AG04449 (cell line): ENCODE measurements at places on chromosomes 7 and 10.

GRCh38 chr7:128838981-128839731 lies 8.9 kb downstream of the FLNC start:
- no peak for DNase-seq

DNA sequence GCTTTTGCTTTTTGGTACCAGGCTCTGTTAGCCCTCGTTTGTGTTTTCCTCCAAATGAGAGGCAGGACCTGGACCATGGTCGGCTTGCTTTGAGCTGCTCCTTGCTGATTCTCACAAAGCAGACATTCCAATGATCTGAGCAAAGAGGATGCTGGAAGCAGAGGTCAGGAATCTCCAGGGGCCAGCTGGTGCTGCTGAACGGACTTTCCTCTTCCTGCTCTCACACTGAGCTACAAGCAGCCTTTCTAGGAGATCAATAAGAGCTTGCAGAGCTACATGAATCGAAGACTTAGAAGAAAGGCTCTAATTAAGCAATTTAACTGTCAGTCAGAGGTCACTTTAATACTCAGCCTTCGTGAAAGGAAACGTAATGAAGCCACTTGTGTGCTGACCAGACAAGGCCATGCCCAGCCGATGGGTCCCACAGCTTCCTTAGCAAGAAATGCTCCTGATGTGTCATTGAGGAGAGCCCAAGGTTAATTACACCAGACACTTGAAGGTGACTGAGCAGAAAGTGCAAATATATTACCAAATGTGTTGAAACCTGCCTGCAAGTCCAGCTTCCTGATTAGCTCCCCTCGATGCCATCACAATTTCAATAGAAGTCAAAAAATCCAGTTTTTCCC lies 151.3 kb upstream of the RSU1 start:
- DNase-seq: no peak

DNA sequence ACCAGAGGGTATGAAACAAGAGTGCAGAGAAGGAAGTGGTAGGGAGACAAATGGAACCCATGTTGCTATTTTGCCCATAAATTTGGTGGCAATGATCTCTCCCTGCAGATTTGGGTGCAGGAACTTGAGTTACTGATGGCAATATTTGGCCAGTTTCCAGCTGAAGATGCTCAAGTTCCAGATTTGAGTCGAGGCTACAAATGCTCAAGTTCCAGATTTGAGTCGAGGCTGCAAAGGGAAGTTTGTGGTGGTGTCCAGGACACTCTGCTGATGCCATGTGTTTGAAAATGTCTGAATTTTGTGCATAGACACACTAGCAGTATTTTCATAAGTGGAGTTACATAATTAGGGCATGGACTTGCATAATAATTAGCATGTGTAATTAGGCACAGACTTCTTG lies 40.8 kb downstream of the TBXAS1 start:
- no peak for DNase-seq

- no peak for DNase-seq
Measured at GRCh38 chr10:43417950-43418768, 9.2 kb upstream of the HNRNPF start.

DNA sequence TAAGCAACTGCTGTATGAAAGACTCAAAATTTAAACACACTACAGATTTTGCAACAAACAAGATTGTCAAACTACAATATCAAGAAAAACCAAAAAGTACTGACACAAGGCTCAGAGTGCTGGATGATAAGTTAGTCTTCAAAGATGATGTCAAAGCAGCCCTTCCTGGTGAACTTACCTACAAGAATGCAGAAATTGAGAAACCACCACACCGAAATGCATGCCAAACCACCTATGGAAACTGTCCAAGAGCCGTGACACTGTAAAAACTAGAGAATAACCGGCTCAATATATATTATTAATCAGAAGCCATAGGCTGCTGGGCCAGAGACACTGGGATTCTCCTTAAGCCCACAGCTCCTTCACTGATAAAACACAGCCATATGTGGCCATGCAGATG lies 25.3 kb downstream of the DENND11 start:
- no peak for DNase-seq

DNA sequence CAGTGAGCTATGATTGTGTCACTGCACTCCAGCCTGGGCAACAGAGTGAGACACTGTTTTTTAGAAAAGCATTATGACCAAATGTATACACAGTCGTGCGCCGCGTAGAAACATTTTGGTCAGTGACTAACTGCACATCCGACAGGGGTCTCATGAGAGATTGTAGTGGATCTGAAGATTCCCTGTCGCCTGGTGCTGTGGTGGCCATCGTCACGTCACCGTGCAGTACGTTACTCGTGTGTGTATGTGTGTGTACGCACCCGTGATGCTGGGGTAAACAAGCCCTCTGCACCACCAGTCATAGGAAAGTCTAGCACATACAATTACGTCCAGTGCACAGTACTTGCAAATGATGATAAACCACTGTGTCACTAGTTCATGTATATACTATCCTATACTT lies 109.4 kb downstream of the ELFN1 start:
- DNase-seq: no peak

GRCh38 chr10:58743466-58744115 lies 230.9 kb downstream of the BICC1 start:
- peak; percentile 59 for DNase-seq

GRCh38 chr7:92747041-92747835 lies 89.1 kb downstream of the CDK6 start:
- DNase-seq: no peak

DNA sequence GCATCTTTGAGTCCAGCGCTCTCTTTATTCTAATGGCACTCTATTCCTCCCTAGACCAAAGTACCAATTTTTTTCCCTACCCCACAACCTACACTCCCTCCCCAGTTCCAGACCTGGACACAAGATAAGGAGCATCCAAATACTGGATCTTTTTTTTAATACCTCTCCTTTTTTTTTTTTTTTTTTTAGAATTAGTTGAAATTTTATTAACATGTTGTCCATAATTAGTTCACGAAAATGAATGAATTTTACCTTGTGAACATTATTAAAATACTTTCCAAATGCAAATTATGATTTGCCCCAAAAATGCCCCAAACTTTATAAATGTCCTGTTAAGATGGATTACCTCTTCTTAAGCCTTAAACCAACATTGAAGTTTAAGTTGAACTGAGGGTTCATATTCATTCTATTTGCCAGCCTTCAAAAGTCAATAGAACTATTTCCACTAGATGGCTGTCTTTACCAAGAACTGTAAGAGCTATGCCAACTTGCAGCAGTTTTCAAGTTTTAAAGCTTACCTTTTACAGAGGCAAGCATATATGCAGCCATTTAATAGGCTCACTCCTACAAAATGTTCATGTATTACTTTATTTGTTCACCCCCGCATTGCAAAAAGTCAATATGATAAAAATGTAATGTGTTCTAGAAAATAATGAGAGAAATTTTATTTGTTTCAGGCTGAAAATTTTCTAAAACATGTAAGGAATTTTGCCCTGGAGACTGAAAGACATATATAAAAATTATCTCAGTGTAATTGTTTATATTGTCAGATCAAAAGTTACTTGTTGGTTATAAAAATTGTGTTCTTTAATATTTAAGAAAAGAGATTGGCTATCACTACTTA lies 39.7 kb upstream of the TNKS2 start:
- peak; percentile 14 for DNase-seq

GRCh38 chr7:12220389-12221046 lies 9.4 kb downstream of the TMEM106B start:
- no peak for DNase-seq

- no peak for DNase-seq
Measured at GRCh38 chr7:17968791-17969715, 28.8 kb upstream of the SNX13 start.

GRCh38 chr10:133158756-133159610 lies 1.0 kb upstream of the KNDC1 start:
- no peak for DNase-seq

- DNase-seq: no peak
Measured at GRCh38 chr10:80580638-80581468, 43.2 kb downstream of the SH2D4B start.

GRCh38 chr7:140596519-140597427 lies 43.8 kb downstream of the DENND2A start:
- DNase-seq: no peak

GRCh38 chr10:121787169-121787568 lies 140.7 kb downstream of the ATE1 start:
- DNase-seq: no peak
